Effector memory CD4-positive, alpha-beta T cell (primary cell): ENCODE measurements at places on chromosomes 13 and 19.

- DNase-seq: no peak
- H3K27ac ChIP-seq: no peak overlapping the region
- H3K4me3 ChIP-seq: no peak overlapping the region
- no peaks in the 10 kb centered on the region for H3K27me3 ChIP-seq
- no peaks in the 10 kb centered on the region for H3K4me1 ChIP-seq
- H3K36me3 ChIP-seq: no peaks in the 10 kb centered on the region
Observed at GRCh38 chr13:85241060-85241459, 558.2 kb downstream of the SLITRK6 start.

DNA sequence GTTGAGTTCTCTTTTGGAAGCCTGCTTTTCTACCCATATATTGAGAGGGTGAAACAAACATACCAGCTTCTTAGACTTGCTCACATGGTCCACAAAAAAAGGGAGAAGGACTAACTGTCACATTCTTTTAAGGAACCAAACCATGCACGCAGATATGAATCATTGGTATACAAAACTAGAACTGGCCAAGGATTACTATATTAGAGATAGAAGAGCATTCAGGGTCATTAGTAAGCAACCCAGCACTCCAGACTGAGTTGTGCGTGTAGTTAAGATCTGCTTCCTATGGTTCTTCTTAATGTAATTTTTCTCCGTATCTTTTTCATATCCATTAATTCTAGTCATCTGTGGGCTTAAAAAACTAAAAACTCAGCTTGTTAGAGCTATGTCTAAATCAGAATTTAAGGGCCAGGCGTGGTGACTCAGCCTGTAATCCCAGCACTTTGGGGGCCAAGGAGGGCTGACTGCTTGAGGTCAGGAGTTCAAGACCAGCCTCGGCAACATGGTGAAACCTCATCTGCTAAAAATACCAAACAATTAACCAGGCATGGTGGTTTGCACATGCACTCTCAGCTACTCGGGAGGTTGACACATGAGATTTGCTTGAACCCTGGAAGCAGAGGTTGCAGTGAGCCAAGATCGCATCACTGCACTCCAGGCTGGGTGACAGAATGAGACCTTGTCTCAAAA is 19.6 kb downstream of the ALG5 start:
- peaks cover 34% of the 10 kb centered on the region for H3K36me3 ChIP-seq
- DNase-seq: no peak
- no peak overlapping the region for H3K27ac ChIP-seq
- no peak overlapping the region for H3K4me3 ChIP-seq
- no peaks in the 10 kb centered on the region for H3K4me1 ChIP-seq
- H3K27me3 ChIP-seq: no peaks in the 10 kb centered on the region

DNA sequence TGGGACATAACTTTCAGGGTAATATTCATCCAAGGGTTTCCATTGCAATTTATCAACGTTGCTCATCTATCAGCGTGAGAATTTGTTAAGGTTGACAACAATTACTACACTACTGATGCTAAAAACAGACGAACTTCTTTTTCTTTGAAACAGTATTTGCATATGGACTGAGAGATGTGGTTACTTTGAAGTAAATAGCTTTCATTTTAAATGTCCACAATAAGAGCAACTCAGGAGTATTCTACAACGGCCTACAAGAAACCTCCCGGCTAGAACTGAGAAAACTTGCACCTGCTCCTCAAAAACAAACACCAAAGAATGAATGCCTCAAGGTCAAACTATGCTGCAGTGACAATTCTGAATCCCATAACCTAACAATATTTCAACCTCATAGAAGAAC is 238.4 kb downstream of the IRS2 start:
- H3K4me1 ChIP-seq: no peaks in the 10 kb centered on the region
- H3K27ac ChIP-seq: no peak overlapping the region
- H3K4me3 ChIP-seq: no peak overlapping the region
- H3K27me3 ChIP-seq: no peaks in the 10 kb centered on the region

- H3K36me3 ChIP-seq: no peaks in the 10 kb centered on the region
- no peak overlapping the region for H3K27ac ChIP-seq
- H3K27me3 ChIP-seq: no peaks in the 10 kb centered on the region
- no peak overlapping the region for H3K4me3 ChIP-seq
Observed at GRCh38 chr13:41053384-41053826, 7.9 kb upstream of the WBP4 start.

DNA sequence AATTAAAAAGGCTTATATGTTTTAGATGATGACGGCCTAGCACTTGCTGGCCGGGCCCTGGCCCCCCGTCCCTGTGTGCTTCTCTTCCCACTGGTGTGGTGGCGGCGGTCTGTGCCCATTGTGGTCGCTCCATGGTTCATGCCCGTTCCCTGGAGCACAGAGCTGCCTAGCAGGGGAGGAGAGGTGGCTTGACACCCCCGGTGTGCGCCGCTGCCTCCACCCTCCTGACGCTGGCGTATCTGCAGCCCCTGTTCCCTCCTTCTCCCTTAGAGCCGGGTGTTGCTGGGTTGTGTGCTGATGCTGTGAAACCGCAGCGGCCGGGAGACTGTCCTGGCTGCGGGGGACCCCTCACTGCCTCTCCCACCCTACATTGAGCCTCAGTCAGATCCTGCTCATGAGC is 29.1 kb downstream of the DOT1L start:
- no peaks in the 10 kb centered on the region for H3K27me3 ChIP-seq
- H3K4me1 ChIP-seq: no peaks in the 10 kb centered on the region
- no peak for DNase-seq
- no peak overlapping the region for H3K27ac ChIP-seq
- no peak overlapping the region for H3K4me3 ChIP-seq

DNA sequence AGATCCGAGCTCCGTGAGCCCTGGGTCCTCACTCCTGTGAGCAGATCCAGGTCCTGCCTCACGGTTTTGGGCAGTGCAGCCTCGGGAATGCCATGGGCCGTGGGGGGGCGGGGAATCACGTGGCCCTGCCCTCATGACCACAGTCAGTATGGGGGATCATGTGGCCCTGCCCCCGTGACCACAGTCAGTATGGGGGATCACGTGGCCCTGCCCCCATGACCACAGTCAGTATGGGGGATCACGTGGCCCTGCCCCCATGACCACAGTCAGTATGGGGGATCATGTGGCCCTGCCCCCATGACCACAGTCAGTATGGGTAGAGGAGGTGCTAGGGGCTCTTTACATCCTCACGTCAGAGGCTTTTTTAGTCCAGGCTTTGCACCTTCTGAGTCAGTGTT is 64.3 kb upstream of the F7 start:
- H3K36me3 ChIP-seq: no peaks in the 10 kb centered on the region
- H3K27me3 ChIP-seq: no peaks in the 10 kb centered on the region
- no peaks in the 10 kb centered on the region for H3K4me1 ChIP-seq
- DNase-seq: no peak
- H3K27ac ChIP-seq: no peak overlapping the region

DNA sequence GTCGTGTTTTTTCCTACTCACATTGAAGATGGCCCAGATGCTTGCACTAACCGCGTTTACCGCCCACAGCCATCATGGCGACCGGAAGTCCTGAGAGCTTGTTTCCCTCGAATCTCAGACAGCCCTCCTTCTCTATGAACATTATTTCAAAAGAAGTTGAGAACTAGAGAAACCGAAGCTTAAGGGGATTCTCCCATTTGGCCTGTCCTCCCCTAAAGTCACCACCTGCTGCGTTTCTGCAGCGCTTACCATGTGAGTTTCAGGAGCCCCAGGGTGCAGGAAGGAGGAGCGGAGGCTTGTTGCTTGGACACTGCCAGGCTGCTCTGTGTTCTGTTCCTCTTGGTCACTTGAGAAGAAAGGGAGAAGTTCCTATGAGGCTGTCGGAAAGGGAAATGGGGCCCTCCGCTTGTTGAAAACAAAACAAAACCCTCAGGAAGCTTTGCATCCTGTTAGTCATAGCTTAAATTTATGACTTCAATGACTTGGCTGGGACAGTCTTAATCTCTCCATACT is 6.2 kb downstream of the CARD8 start:
- peak; percentile 49 for DNase-seq
- no peaks in the 10 kb centered on the region for H3K27me3 ChIP-seq

DNA sequence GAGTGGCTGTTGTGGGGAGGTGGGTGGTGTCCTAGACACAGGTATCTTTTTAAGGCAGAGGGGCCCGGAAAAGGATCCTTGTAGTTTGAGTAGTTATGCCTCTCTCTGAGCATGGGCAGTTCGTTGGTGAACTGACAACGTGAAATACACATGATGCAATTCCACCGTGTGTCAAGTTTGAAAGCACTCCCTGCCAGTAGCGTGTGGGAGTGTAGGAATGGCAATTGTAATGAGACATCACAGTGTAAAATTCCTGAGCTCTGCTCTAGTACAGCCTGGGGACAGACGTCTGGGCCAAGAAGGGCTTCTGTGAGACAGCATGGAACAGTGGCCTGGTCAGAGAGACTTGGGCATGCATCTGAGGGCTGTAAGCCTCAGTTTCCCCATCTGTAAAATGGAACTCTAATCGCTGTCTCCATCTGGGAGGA is 10.4 kb upstream of the ASF1B start:
- peaks cover 27% of the 10 kb centered on the region for H3K4me1 ChIP-seq
- no peak for DNase-seq
- no peaks in the 10 kb centered on the region for H3K36me3 ChIP-seq
- no peak overlapping the region for H3K4me3 ChIP-seq
- H3K27me3 ChIP-seq: no peaks in the 10 kb centered on the region
- no peak overlapping the region for H3K27ac ChIP-seq

GRCh38 chr13:111090169-111090568 is 24.9 kb upstream of the ARHGEF7 start:
- no peak overlapping the region for H3K27ac ChIP-seq
- no peaks in the 10 kb centered on the region for H3K4me1 ChIP-seq
- no peaks in the 10 kb centered on the region for H3K27me3 ChIP-seq
- no peak overlapping the region for H3K4me3 ChIP-seq

- DNase-seq: no peak
- no peaks in the 10 kb centered on the region for H3K36me3 ChIP-seq
- H3K4me3 ChIP-seq: no peak overlapping the region
Observed at GRCh38 chr19:51006406-51006805, 5.0 kb upstream of the KLK8 start.

DNA sequence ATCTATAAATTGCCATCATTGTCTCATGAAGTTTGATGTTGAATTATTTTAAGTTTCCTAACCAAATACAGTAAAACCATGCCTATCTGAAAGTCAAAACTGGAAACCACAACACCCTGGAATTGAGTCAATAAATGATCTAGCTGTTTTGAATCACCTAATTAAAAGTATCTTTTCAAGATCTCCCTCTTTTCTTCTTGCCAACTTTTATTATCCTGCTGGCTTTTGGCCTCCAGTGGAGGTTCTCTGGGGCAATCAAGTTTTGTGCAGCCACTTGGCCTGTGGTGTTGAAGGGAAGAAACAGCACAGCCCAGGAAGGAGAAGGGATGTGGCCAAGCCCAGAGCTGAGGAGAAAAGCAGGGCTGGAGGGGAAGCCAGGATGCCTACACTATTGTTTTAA is 255.4 kb downstream of the COG6 start:
- H3K4me1 ChIP-seq: no peaks in the 10 kb centered on the region
- no peak overlapping the region for H3K27ac ChIP-seq
- no peaks in the 10 kb centered on the region for H3K27me3 ChIP-seq
- no peaks in the 10 kb centered on the region for H3K36me3 ChIP-seq
- H3K4me3 ChIP-seq: no peak overlapping the region

DNA sequence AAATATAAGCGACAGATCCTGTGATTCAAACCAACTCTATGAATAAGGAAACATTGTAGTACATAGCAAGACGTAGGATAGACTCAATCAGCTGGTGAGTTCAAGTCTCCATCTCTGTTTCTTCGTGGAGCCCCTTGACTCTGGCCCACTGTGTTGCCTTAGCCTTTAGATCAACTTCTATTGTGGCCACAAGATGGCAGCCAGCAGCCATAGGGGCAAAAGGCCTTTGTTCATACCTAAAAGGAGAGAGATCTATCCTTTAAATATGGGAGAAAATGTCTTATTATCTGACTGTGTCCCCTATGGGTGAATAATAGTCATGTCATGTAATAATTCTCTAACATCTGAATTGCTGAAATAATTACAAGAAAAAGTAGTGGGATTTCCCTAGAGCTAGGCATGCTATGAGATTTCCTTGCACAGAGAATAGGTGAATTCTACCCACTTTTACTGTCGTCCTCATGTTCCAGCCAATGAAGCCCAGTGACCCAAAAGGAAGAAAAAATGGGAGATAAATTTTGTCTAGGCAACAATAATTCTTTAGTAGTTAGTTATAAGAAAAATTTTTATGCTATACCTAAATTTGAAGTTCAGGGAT is 129.4 kb downstream of the PCDH20 start:
- no peaks in the 10 kb centered on the region for H3K27me3 ChIP-seq
- DNase-seq: no peak
- H3K36me3 ChIP-seq: no peaks in the 10 kb centered on the region
- no peak overlapping the region for H3K27ac ChIP-seq

DNA sequence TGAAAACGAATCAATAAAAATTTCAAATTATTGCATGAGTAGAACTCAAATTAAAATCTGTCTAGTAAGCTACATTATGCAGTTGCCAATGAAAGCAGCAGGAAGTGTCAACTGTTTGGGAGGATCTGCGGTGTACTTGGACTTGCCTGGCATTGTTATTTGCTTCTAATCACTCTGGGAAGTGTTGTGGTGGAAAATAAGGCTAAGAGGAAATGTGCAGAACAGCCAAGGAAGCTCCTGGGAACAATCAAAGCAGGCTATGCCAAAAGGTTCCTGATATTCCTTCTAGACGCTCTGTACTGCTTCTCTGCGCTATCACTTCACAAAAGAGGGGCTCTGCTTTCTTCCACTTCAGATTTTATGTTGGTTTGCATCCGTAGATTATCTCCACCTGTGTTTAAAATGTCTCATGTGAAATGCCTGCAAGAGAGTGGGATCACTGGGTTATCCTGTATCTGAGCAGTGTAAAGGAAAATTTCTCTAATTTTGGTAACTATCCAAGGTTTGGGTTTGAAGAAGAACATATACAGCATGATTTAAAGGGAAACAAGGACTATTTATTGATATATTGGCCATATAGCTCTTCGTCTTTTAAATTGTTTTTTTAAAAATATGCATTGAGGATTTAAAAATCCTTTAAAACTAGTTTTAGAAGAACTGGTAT is 182.7 kb upstream of the CSNK1A1L start:
- H3K4me3 ChIP-seq: no peak overlapping the region
- H3K36me3 ChIP-seq: no peaks in the 10 kb centered on the region
- H3K4me1 ChIP-seq: no peaks in the 10 kb centered on the region
- DNase-seq: no peak

DNA sequence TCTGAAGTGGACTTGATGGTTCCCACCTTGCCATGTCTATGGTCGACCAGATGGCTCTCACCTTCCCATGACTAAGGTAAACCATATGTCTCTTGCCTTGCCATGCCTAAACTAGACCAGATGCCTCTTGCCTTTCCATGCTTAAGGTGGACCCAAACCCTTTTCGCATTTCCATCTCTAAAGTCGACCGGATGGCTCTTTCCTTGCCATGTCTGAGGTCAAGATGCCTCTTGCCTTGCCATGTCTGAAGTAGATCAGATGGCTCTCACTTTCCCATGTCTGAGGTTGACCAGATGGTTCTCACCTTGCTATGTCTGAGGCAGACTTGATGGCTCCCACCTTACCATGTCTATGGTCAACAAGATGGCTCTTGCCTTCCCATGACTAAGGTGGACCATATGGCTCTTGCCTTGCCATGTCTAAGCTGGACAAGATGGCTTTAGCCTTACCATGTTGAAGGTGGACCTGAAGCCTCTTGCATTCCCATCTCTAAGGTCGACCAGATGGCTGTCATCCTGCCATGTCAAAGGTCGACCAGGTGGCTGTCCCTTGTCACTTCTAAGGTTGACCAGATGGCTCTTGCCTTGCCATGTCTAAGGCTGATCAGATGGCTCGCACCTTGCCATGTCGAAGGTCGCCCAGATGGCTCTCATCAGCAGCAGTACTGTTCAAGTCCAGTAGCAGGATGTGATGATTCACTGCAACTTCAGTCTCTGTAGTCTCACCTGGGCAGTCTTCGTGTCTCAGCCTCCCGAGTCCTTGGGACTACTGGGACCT is 1439.4 kb downstream of the UQCRFS1 start:
- no peaks in the 10 kb centered on the region for H3K27me3 ChIP-seq
- H3K4me3 ChIP-seq: no peak overlapping the region
- H3K4me1 ChIP-seq: no peaks in the 10 kb centered on the region
- no peaks in the 10 kb centered on the region for H3K36me3 ChIP-seq
